ENCODE measurements at places on chromosomes 5 and 9. TPM values are rescaled to one million over a fixed set of nuclear protein-coding genes. Genes with fewer than 3 reads are reported as not detected.

DNA sequence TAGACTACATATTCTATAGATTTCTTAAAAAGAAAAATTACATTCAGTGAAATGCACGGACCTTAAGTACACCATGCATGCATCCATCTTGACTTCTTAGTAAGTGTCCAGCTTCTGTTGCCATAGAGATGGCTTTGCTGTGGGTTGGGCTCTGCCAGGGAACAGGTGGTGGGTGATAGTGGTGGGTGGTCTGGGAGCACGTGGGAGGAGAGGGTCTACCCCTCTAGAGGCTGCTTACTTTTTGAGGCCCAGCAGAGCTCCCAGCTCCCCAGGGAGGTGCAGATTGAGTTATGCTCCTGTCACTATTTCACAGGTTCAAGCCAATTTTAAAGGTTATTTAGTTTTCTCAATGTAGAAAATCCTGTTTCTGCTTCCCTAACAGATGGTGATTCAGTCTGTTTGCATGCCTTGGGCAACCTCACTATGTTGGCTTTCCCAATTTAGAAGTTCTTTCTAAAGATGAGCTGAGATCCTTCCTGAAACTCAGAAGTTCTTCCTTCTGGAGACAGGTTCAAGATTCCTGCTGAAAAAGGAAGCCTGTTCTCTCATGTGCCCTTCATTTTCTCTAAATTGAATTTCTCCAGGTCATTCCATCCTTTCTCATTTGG is 107.4 kb upstream of the LHFPL2 start:
- no peak for DNase-seq
- H3K4me1 ChIP-seq: no peaks in the 10 kb centered on the region
- no peak overlapping the region for H3K4me3 ChIP-seq
- no peaks in the 10 kb centered on the region for H3K36me3 ChIP-seq
- no peak overlapping the region for H3K27ac ChIP-seq

GRCh38 chr9:71506821-71507220 is 261.5 kb downstream of the CEMIP2 start:
- no peaks in the 10 kb centered on the region for H3K27me3 ChIP-seq
- no peaks in the 10 kb centered on the region for H3K36me3 ChIP-seq
- no peak for DNase-seq
- no peak overlapping the region for H3K4me3 ChIP-seq

GRCh38 chr9:105252405-105252756 is 7.9 kb downstream of the SLC44A1 start:
- no peak overlapping the region for H3K4me3 ChIP-seq
- DNase-seq: no peak
- no peak overlapping the region for H3K27ac ChIP-seq

DNA sequence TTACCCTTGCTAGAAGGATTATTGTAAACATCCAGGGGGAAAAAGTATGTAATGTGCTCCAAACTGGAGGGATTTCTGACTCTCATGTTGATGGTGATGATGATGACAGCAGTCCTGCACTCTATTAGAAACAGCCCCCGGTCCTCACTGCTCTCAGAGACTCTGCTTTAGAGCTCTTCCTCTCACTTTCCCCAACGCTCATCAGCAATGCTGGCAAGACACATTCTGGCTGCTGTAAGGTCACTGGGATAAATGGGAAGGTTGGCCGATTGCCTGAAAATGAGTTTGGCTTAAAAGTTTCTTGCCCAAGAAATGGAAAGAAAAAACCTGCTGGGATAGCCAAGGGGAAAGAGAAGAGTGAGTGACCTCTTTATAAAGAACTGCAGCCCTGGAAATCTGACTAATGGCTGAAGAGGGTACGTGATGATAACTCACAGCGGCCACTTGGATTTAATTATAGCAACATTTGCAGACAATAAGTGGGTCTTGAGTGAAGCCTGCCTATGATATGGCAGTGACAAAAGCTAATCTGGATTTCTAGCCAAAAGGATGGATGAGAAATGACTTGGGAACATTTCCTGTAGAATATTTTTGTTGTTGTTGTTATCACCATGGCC is 235.8 kb downstream of the TMEM38B start:
- peak; percentile 16 for DNase-seq
- no peaks in the 10 kb centered on the region for H3K36me3 ChIP-seq
- H3K4me3 ChIP-seq: no peak overlapping the region
- H3K27me3 ChIP-seq: no peaks in the 10 kb centered on the region
- no peak overlapping the region for H3K27ac ChIP-seq

- H3K4me3 ChIP-seq: no peak overlapping the region
- DNase-seq: no peak
- H3K27ac ChIP-seq: no peak overlapping the region
- H3K4me1 ChIP-seq: no peaks in the 10 kb centered on the region
- H3K36me3 ChIP-seq: no peaks in the 10 kb centered on the region
These were observed 10.0 kb upstream of the RETREG1 start for GRCh38 chr5:16626696-16627264.

- no peak overlapping the region for H3K27ac ChIP-seq
- H3K4me1 ChIP-seq: no peaks in the 10 kb centered on the region
- H3K27me3 ChIP-seq: no peaks in the 10 kb centered on the region
These were observed 4.9 kb downstream of the DDX4 start for GRCh38 chr5:55742778-55743177.

GRCh38 chr5:135020111-135020895 is 13.7 kb downstream of the PITX1 start:
- H3K27ac ChIP-seq: no peak overlapping the region
- DNase-seq: no peak
- no peaks in the 10 kb centered on the region for H3K27me3 ChIP-seq
- H3K4me3 ChIP-seq: no peak overlapping the region

DNA sequence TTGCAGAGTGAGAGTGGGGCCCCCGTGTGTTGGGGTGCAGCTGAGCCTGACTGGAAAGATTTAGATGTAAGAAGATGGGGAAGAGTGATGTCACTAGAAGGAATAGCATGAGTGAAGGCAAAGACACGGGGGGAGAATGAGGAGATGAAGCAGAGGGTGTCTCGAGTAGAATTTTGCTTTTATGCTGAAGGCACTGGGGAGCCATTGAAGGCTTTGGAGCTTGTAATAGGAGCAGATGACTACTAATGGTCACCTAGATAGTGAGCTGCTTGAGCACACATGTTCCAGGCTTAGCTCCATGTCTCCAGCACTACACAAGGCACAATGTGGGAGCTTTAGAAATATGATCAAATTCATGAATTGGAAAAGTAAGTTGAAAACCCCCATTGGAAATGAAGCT is 32.1 kb downstream of the COL15A1 start:
- H3K36me3 ChIP-seq: no peaks in the 10 kb centered on the region
- DNase-seq: no peak
- peaks cover 57% of the 10 kb centered on the region for H3K4me1 ChIP-seq

- no peaks in the 10 kb centered on the region for H3K27me3 ChIP-seq
- peak; percentile 22 for DNase-seq
- H3K27ac ChIP-seq: no peak overlapping the region
- H3K4me3 ChIP-seq: no peak overlapping the region
These were observed 59.8 kb upstream of the POU5F2 start for GRCh38 chr5:93800988-93801811.

GRCh38 chr9:96079779-96080178 is 204.3 kb downstream of the ERCC6L2 start:
- peaks cover 23% of the 10 kb centered on the region for H3K4me1 ChIP-seq
- H3K27ac ChIP-seq: peak overlapping the region; percentile 16
- H3K4me3 ChIP-seq: no peak overlapping the region
- H3K36me3 ChIP-seq: no peaks in the 10 kb centered on the region
- no peak for DNase-seq

DNA sequence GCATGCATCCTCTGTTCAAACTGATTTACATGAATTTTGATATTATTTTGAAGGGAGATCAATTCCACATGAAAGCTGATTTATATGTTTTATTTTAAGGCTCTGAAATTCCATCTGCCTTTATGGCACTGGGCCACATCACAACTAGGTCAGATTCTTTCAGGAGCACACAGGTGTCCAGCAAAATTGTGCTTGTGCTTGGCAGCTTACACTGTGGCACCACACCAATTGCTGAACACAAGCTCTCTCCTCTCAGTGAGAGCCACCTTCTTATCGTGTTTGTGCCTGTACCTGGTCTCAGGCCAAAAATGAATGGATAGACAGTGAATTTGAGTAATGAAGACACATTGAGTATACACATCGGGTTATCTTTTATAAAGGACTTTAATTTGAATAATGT is 200.4 kb downstream of the CDH10 start:
- H3K4me1 ChIP-seq: no peaks in the 10 kb centered on the region
- H3K27ac ChIP-seq: no peak overlapping the region
- no peaks in the 10 kb centered on the region for H3K36me3 ChIP-seq
- no peak for DNase-seq

DNA sequence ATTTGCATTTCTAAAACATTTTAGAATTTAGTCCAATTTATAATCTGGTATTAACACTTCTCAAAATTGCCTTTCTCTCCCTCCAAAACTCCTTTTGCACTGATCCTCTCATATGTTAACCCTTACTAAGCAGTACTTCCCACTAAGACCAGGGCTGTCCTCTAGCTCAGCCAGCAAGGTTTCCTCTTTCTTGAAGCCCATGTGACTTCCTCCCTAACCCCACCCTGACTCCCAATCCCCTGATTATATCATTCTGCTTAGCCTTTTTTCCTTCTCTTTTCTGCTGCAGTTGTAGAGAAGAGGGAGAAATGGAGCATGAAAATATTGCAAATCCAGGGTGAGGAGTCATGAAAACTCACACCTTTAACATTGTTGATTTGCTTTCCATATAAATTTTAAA is 241.7 kb downstream of the MCTP1 start:
- no peak overlapping the region for H3K4me3 ChIP-seq
- H3K36me3 ChIP-seq: no peaks in the 10 kb centered on the region
- no peak overlapping the region for H3K27ac ChIP-seq
- DNase-seq: no peak

- no peaks in the 10 kb centered on the region for H3K27me3 ChIP-seq
- peak overlapping the region; percentile 100 for H3K27ac ChIP-seq
- peaks cover 44% of the 10 kb centered on the region for H3K4me1 ChIP-seq
- H3K4me3 ChIP-seq: peak overlapping the region; percentile 93
- DNase-seq: no peak
- H3K36me3 ChIP-seq: no peaks in the 10 kb centered on the region
These were observed 2.0 kb downstream of the MATR3 start for GRCh38 chr5:139295346-139296057.

- no peaks in the 10 kb centered on the region for H3K27me3 ChIP-seq
- H3K4me1 ChIP-seq: peaks cover 5% of the 10 kb centered on the region
- no peak overlapping the region for H3K27ac ChIP-seq
These were observed 4.0 kb downstream of the ISL1 start for GRCh38 chr5:51386916-51387883.

DNA sequence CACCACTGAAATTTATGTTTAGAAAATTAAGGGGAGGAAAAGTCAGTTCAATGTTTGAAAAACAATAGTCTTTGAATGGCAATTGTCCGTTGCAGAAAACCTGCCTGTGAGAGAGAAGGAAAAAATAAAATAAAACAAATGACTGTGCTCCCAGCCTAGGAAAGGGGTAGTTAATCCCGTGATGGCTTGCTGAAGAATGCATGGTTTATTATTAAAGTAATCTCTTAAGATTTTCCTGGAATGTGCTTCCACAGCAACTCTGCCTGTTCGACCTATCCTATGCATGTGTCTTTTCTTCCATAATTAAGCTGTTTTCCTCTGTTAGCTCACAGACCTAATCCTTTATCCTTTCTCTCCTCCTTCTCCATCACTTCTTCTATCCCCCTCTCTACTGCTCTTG is 2.4 kb upstream of the DAB2 start:
- H3K4me3 ChIP-seq: no peak overlapping the region
- no peak overlapping the region for H3K27ac ChIP-seq
- H3K4me1 ChIP-seq: peaks cover 18% of the 10 kb centered on the region
- no peaks in the 10 kb centered on the region for H3K36me3 ChIP-seq
- DNase-seq: no peak
- no peaks in the 10 kb centered on the region for H3K27me3 ChIP-seq

DNA sequence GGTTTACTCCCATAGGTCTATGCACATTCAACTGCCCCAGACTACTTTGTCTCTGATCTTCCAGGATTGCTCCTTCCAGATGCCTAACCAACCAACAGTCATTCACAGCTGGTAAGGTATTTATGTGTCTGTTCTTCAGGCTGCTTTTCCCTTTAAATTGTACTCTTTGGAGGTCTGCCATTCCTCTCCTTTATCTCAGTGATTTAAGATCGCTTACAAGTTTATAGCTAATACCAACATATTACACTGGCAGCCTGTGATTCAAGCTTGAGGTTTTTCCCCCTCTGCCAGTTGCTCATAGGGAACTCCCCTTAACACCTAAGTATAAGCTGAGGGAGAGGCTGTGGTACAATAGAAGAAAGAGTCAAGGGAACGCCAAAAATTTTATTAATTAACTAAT is 711.7 kb upstream of the EDIL3 start:
- no peak overlapping the region for H3K27ac ChIP-seq
- no peaks in the 10 kb centered on the region for H3K36me3 ChIP-seq
- H3K4me3 ChIP-seq: no peak overlapping the region
- DNase-seq: no peak
- no peaks in the 10 kb centered on the region for H3K4me1 ChIP-seq

- no peaks in the 10 kb centered on the region for H3K4me1 ChIP-seq
- no peak overlapping the region for H3K4me3 ChIP-seq
- H3K27ac ChIP-seq: no peak overlapping the region
- no peaks in the 10 kb centered on the region for H3K36me3 ChIP-seq
These were observed 180.0 kb downstream of the FGF18 start for GRCh38 chr5:171599411-171599810.

DNA sequence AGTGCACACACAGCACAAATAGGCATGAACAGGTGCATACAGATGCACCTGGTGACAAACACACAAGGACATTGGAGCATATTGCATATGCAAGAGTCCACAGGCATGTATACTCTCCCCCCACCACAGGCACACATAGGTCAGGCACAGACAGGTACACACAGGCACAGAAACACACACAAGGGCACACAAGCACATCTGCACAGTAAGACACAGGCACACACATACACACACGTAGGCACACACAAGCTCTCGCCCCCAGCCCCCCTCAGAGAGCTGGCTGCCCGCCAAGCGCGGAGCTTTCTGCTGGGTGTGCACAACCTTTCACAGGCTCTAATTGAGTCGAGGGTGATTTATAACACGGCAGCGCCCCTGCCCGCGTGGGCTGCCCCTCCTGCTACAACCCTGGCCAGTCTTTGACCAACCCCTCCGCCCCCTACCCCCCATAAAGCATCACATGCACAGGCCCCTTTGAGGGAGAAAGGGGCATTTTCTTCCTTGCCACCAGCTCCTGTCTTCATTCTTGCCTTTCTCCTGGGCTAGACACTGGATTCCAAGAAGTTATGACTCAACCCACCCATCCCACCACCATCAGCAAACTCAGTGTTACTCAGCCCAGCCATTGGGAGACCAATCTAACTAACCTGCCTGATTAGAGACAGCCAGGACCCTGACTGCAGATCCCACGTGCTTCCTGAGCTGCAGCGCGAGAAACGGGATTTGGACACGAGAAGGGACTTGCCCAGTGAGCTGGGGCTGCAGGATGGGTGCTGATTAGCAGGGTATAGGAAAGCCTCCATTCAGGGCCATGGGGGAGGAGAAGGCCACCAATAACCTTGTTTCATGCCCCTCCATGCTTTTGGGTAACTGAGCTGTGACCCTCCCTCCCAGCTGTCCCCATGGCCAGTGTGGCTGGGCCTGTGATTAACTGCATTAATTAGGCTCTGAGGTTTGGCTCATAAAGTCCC is 42.8 kb upstream of the PSD2 start:
- no peaks in the 10 kb centered on the region for H3K27me3 ChIP-seq
- no peak overlapping the region for H3K4me3 ChIP-seq
- no peak overlapping the region for H3K27ac ChIP-seq
- peaks cover 8% of the 10 kb centered on the region for H3K4me1 ChIP-seq
- H3K36me3 ChIP-seq: no peaks in the 10 kb centered on the region

Gene TYRP1
- 2.0 TPM for total RNA-seq

Gene ADAMTS12
- total RNA-seq: 9.3 TPM

Gene EPB41L4A
- total RNA-seq: 23.9 TPM

Gene TMEM174
- not detected for total RNA-seq

Gene LEAP2
- 4.1 TPM for total RNA-seq

Gene ANKRD33B
- total RNA-seq: 5.8 TPM

Gene CD180
- 0.37 TPM for total RNA-seq

Gene N4BP3
- total RNA-seq: 3.2 TPM

All from testis (tissue), 5 donors.